ENCODE measurements at places on chromosomes 2 and 18.
A peak's percentile ranks its signal among the peaks of the same experiment; 100 is the strongest.

DNA sequence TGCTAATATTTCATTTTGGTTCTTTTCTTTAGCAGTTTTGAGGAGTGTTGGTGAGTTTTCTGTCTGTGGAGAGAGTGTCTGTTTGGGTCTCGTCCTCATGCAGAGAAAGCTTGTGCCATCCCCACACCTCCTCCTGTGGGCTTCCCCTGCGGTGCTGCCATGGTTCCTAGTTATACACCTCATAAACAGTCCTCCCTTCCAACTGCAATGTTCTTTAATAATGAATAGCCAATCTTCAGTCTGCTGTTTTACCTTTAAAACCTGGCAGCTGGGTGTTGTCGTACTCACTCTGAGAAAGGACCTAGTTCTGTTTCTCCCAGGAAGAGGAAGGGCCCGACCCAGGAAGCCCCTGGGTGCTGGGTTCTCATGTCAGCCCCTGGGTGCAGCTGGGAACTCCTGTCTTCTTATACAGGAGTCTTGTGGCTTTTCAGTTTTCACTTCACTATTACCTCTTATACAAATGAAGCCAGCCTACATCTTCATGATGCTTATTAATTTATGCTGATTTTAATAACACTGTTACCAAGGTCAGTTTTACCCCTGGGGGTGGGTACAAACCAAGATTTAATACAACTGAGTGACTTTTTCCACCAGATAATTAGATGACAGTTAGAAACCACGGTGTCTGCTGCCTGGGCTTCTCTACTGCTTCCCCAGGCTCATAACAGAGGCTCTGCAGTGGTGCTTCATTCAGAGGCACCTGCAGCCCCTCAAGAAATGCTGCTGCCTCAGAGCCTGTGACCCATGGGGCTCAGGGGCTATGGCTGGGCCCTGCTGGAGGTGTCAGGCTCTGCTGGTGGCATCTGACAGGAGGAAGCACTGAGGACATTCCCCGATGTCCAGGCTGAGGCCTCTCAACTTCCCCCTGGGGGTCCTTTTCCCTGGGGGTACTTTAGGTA, 59.1 kb downstream of the COA5 start:
- DNase-seq, result no peak

GRCh38 chr18:23826850-23827620, 137.8 kb downstream of the LAMA3 start:
- DNase-seq, result no peak

- DNase-seq, result no peak
These were observed 5.7 kb downstream of the PSME4 start for GRCh38 chr2:53964987-53965687.

DNA sequence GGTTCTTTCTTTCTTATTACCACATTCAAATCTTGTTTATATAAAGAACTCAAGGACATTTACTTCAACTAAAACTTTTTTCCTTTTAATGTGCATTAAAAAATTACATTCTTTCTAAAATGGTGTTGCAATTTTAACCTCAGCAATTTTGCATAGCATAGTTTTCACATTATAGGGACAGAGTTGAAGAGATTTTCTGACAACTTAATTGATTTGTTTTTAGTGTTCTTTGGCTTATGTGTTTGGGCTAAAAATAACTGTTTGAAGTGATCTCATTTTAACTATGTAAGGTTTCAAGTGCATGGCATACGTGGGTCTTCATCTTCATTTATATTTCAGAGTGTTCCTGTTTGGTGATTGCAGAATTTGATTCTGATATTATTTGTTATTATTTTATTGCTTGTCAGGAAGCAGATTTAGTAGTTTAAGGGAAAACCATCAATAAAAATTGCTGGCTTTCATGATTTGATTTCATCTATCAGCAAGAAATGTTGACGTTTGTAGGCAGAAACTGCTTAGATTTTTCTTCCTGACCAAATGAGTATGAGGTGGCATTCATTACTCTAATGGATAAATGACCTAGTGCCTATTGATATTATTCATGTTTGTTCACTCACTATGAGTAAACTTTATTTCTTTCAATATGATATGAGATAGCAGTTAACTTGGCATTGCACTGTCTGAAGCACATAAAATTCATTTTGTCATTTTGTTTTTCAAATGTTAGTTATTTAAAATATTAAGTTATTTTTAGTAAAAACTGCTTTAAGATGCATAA, 398.4 kb downstream of the NUP35 start:
- DNase-seq, result no peak

DNA sequence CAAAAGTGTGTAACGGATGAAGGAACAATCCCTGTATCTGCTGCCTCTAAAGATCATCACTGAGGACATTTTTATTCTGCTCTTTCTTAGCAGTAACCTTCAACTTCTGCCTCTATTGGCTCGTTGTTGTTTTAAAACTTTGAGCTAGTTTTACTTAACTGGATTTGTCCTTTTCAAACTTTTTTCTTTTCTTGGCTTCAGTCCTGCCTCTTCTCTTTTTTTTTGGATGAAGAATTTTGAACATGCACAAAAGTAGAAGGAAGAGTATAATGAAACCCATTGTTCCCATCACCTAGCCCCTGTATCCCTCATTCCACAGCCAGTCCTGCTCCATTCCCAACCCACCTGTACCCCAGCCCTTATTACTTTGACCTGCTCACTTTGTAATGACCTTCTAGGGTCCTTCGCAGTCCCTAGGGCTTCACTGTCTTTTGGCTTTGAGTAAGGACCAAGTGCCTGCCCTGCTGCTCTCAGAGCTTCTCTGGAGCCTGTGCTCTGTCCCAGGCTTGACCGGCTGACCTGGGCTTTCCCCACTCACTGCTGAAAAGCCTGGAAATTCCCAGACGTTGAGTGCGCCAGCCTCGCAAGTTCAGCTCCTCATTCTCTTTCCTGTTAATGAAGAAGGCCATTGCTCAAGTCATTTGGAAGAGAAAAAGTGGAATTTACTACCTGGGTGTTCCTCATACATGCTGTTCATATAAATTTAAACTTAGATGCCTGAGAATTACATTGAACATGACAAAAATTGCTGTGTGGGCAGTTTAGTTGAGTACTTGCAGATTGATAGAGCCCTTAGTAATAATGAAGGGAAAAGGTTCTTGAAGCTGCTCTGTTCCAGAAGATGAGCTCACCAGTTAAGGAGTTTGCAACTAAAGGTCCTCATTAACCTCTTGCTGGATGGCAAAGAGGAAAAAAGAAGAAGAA, 149.3 kb upstream of the ALPP start:
- DNase-seq, result no peak

DNA sequence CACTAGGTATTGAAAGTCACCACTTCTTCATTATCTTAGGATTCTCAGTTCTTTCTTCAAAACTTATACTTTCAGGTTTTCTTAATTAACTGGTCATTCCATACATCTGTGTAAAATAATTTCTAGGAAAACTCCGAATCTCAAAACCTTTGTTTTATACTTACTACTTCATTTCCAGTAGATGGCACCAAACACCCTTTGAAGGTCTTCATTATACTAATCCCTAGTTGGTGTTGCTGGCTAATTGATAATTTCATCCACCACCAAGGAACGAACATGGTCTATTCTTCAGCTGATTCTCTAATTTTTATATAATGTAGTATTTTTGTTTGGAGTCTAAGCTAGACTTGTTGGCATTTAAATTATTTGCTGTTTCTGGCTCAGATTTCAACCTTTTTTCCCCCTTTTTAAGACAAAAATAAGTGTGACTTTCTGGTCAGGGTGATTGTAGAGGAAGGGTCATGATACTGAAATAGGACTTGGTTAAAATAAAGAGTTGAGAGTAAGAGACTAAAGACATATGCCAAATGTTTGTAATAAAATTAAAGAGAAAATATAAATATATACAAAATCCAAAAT, 2.8 kb upstream of the MXD1 start:
- DNase-seq, result peak; percentile 75

DNA sequence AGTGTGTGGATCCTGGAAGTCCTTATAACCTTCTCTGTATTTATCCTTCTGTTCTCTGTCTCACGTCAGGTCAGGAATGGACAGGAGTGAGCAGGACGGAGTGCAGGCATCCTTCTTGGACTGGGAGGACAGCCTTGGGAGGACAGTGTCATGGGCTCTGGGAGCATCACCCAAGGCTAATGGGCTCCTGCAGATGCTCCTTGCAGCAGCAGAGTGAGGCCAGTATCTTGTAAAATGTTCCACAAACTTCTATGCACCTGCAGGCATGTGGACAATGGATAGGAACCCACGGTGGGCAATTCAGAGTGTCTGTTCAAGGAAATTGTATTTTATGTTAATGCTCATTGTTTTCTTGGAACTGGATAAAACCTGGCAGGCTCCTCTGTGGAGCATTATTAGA, 176.2 kb downstream of the RNF144A start:
- no peak for DNase-seq

- DNase-seq, result no peak
These were observed 39.8 kb downstream of the EFEMP1 start for GRCh38 chr2:55883829-55884228.

- DNase-seq, result no peak
These were observed 119.0 kb upstream of the CELF4 start for GRCh38 chr18:37684590-37684989.

DNA sequence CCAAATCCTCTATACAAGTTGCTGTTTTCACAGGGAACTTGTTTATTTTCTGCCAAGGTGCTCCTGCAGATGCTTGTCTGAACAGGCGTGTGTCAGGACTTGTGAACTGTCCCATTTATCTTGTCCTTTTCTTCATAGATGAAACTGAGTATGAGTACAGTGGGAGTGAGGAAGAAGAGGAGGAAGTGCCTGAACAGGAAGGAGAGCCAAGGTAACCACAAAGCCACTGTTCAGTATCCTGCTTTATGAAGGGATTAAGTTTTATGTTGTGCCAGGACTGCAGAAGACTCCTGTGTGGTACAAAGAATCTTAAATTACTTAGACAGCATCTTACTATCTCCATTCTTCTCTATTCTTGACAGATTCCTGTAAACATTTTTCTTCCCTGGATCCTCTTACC, 145.0 kb downstream of the MAP4K4 start:
- DNase-seq, result no peak

- DNase-seq, result no peak
These were observed 270.9 kb upstream of the FIGN start for GRCh38 chr2:164006704-164007103.

- DNase-seq, result no peak
These were observed 19.1 kb downstream of the IAH1 start for GRCh38 chr2:9493478-9493877.

GRCh38 chr2:127173057-127173456, 47.0 kb downstream of the CYP27C1 start:
- no peak for DNase-seq

- no peak for DNase-seq
These were observed 2.4 kb downstream of the B3GNT7 start for GRCh38 chr2:231397928-231398294.

GRCh38 chr2:98936353-98937351, 627 bp upstream of the CRACDL start:
- peak; percentile 69 for DNase-seq

GRCh38 chr18:25243257-25243656, 108.7 kb downstream of the ZNF521 start:
- DNase-seq, result no peak

DNA sequence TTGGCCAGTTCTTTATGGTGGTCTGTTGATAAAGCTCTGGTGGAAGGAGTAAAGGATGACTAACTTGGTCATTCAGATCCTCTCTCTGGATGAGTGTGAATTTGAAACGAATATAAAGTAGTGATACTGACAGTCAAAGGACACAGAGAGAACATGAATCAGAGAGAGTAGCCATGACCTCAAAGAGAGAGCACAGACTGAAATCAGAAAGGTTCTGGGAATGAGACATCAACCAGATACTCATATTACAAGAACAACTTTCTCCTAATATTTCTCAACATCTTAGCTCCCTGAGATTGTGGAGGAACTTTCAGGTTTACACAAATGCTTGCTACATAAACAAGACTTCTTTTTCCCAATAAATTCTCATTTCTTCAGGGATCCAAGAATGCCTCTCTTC, 849.1 kb upstream of the CHAC2 start:
- DNase-seq, result no peak

DNA sequence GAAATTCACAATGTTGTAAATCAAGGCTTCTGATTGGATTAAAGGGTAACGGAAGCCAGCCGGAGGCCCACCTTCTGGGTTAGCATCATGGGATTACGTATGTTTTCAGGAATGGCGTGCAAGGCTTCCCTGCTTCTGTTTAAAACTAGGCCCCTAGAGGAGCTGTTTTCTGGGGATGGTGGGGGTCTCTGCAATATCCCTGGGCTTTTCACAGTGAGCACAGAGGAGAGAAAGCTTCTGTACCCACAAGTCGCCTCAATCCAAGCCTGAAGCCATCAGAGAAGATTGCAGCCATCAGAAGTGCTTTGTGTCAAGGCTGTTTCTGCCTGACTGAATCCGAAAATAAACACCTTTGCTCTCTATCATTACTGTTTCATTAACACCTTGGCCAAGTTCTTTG, 226.9 kb upstream of the SMIM21 start:
- DNase-seq, result no peak

GRCh38 chr2:168365094-168365621, 90.9 kb upstream of the CERS6 start:
- DNase-seq, result peak; percentile 71

- DNase-seq, result no peak
These were observed 77.8 kb downstream of the MALT1 start for GRCh38 chr18:58748899-58749595.

- DNase-seq, result peak; percentile 90
These were observed 739.1 kb upstream of the ZEB2 start for GRCh38 chr2:145258903-145259579.

DNA sequence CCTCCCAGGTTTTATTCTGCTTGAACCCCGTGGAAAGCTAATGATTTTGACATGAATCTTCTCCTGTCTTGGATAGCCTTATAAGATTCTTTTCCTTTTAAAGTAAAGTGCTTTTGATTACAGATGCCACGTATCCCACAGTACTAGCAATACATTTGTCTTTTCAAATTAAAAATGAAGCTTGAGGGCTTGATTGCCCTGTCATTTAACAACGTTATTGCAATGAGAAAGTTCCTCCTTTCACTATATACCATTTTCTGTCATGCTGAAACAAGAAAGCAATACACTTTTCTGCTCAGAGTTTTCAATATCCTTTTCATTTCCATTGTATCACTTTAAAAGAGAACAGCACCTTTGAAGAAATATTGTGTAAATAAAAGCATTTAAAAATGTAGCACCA, 814.7 kb downstream of the LRP1B start:
- no peak for DNase-seq

- no peak for DNase-seq
These were observed 278.4 kb upstream of the CCDC68 start for GRCh38 chr18:55237660-55238059.

GRCh38 chr2:20664071-20664390, 2.9 kb upstream of the GDF7 start:
- DNase-seq, result no peak

- no peak for DNase-seq
These were observed 61.6 kb downstream of the CCDC93 start for GRCh38 chr2:117952228-117952627.

DNA sequence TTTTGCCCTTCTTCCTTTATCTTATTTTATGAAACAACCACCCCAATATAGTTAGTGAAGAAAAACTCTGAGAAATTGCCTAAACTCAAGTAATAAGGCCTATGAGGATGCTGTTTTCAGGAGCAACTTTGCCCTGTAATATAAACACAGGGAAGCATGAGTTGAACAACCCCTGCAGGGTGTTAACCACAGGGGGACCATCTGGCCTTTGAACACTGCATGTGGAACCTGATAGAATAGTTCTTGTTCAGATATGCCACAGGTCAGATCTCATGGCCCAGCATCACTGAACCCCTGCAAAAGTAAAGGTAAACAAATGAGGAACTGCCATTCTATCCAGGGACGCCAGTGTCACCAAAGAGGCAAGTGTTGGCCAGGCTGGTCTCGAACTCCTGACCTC, 82.6 kb downstream of the MAPK4 start:
- no peak for DNase-seq

- DNase-seq, result no peak
These were observed 377.1 kb downstream of the TNS1 start for GRCh38 chr2:217625557-217626169.

Data from inflammatory macrophage treated with lipopolysaccharide for 4 hours (primary cell).